ENCODE measurements at places on chromosomes 12 and 14. TPM values are rescaled to one million over a fixed set of nuclear protein-coding genes. Genes with fewer than 3 reads are reported as not detected.

BATF gene
- not detected for total RNA-seq

ENDOU gene
- 1.9 TPM for total RNA-seq

DHRS2 gene
- total RNA-seq: 3.7 TPM

DRAM1 gene
- 7.9 TPM for total RNA-seq

SMCO2 gene
- not detected for total RNA-seq

CLSTN3 gene
- 17.9 TPM for total RNA-seq

ARL6IP4 gene
- total RNA-seq: 315 TPM

ATL1 gene
- not detected for total RNA-seq

ASB8 gene
- 11.0 TPM for total RNA-seq

STX2 gene
- total RNA-seq: 29.1 TPM

OASL gene
- total RNA-seq: not detected

CHGA gene
- total RNA-seq: not detected

VDR gene
- total RNA-seq: 0.07 TPM

PCED1B gene
- 9.5 TPM for total RNA-seq

HNF1A gene
- not detected for total RNA-seq

SERPINA9 gene
- not detected for total RNA-seq

C12orf54 gene
- not detected for total RNA-seq

Data from G401 (cell line).